Renal cortical epithelial cell (primary cell): ENCODE measurements at places on chromosomes 13 and 19.
A peak's percentile ranks its signal among the peaks of the same experiment; 100 is the strongest.

- DNase-seq = no peak
These were observed 1.4 kb upstream of the CIC start for GRCh38 chr19:42267644-42268141.

DNA sequence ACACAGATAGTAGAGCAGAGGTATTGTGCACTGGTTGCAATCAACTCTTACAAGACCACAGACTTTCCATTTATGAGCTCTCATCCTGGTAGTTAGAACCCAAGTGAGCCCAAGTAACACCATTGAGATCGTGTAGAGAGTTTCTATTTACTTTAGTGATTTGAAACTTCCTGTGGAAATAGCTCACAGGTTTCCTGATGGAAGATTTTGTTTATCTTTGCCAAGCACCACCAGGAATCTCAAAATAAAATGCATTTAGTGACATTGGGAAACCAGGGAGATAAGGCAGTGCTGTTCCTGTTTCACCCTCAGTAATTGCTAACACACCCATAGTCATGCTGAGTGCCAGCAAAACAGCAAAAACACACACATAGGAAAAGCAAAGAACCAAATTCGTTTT lies 102.5 kb downstream of the FLT1 start:
- no peak for DNase-seq

- DNase-seq = peak; percentile 86
These were observed 17.8 kb downstream of the SPC24 start for GRCh38 chr19:11137542-11138384.

- DNase-seq = no peak
These were observed 44.1 kb downstream of the INSR start for GRCh38 chr19:7250057-7250596.

DNA sequence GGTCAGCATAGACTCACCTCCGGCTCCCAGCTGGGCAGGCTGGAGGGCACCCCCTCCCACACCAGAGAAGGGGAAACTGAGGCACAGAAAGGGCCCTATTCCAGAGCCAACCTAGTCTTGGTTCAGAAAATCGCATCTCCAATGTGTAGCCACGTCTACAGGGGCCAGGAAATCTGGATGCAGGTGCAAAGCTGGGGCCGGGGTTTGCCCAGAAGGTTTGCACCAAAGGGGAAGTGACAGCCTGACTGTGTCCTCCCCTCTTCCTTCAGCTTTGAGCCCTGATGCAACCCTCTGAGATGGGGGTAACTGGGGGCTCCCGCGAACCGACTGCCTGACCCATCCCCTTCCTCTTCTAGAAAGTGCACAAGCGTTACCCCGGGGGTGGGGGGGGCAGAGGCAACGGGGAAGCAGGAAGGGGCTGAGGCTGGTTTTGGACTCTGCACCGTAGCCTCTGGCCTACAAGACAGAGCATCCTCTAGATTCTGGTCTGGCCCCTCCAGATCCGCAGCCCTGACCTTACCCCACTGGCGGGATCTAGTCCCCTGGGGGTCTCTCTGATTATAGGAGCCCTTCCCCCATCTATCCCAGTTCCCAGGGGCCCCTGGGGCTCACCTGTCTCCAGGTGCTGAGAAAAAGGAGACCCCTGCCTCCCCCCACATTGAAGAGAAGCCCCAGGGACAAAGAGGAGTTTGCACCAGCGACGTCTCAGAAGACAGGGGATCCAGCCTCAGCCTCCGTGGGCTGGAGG lies 1.1 kb upstream of the ONECUT3 start:
- no peak for DNase-seq

DNA sequence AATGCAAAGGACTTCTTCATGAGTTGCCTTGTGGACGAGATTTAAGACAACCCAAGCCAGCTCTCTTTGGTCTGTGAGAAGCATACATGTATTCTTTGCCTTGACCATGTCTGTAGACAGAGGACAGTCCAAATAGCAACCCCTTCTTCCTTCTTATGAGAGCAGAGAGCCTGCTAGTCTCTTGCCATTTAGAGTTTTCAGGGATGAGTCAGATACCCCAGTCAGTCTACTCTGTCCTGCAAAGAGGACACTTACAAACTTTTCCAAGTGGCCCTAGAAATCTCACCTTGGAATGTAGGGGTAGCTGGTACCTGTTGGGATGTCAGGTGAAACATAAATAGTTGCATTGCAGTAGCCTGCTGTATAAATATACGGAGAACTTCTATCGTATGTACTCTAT lies 36.7 kb downstream of the DNAJC3 start:
- DNase-seq = no peak

- no peak for DNase-seq
These were observed 1244.5 kb downstream of the PCDH9 start for GRCh38 chr13:65985612-65986011.

DNA sequence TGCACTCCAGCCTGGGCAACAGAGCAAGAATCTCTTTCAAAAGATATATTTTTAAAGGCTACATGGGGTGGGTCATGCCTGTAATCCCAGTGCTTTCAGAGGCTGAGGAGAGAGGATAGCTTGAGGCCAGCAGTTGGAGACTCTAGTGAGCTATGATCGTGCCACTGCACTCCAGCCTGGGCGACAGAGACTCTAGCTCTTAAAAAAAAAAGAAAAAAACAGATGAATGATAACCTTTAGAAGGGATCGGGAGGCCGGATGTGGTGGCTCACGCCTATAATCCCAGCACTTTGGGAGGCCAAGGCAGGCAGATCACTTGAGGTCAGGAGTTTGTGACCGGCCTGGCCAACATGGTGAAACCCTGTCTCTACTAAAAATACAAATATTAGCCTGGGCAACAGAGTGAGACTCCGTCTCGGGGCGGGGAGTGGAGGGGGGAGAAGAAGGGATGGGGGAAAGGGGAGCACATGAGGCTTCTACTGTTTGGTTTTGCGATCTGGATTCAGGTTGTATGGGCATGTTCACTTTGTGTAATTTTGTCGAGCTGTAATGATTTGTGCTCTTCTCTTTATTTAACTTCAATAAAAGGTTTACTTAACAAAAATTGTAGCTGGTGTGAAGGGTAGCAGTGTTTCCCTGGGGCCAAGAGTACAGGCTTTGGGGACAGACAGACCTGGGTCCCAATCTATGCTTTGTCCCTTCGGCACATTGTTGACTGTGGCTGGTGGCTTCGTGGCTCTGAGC lies 1.1 kb upstream of the PSMC4 start:
- DNase-seq = no peak

DNA sequence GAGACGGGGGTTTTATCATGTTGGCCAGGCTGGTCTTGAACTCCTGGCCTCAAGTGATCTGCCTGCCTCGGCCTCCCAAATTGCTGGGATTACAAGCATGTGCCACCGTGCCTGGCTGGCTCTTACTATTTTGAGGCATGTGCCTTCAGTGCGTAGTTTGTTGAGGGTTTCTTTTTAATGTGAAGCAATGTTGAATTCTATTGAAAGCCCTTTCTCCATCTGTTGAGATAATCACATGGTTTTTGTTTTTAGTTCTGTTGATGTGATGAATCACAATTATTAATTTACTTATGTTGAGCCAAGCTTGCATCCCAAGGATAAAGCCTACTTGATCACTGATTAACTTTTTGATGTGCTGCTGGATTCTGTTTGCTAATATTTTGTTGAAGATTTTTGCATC lies 290.9 kb downstream of the KCNRG start:
- peak; percentile 18 for DNase-seq

DNA sequence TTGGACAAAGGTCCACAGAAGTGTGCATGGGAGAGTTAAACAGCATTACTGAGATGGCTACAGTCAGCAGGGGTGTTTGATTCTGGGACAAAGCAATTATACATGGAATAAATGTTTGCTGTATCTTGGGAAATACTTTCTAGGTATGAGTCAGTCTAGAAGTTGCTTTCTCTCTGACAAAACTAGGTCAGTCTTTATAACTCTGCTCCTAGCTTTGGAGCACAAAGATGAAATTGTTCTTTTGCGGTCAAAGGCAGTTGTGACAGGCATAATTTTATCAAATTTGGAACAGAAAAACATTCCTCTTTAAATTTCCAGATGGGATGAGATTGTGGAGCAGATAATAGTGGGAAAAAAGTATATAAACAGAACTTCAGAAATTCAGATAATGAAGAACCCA lies 1045.4 kb upstream of the MIR17HG start:
- DNase-seq = peak; percentile 68

- DNase-seq = peak; percentile 93
These were observed 7.7 kb downstream of the KDM4B start for GRCh38 chr19:4976401-4977298.

GRCh38 chr19:45765702-45766295 lies 3.3 kb downstream of the SIX5 start:
- DNase-seq = no peak

DNA sequence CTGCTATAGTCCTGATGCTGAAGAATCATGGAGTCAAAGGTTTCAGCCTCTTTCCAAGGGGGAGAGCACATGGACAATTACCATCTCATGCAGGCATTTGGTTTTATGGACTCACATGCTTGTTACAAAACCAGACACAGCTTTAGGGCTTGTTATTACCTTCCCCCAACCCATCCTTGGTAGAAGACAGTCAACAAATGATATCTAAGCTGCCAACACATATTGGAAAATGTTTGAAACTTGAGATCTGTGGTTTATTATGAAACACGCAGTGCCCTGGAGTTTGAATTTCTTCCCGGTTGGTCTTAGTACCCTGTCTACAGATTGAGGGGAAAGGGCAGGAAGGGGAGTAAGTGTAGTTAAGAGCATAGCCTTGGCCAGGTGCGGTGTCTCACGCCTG lies 12.5 kb upstream of the CYP2A6 start:
- peak; percentile 11 for DNase-seq

GRCh38 chr19:18253716-18254115 lies 20.5 kb downstream of the IQCN start:
- DNase-seq = peak; percentile 74

DNA sequence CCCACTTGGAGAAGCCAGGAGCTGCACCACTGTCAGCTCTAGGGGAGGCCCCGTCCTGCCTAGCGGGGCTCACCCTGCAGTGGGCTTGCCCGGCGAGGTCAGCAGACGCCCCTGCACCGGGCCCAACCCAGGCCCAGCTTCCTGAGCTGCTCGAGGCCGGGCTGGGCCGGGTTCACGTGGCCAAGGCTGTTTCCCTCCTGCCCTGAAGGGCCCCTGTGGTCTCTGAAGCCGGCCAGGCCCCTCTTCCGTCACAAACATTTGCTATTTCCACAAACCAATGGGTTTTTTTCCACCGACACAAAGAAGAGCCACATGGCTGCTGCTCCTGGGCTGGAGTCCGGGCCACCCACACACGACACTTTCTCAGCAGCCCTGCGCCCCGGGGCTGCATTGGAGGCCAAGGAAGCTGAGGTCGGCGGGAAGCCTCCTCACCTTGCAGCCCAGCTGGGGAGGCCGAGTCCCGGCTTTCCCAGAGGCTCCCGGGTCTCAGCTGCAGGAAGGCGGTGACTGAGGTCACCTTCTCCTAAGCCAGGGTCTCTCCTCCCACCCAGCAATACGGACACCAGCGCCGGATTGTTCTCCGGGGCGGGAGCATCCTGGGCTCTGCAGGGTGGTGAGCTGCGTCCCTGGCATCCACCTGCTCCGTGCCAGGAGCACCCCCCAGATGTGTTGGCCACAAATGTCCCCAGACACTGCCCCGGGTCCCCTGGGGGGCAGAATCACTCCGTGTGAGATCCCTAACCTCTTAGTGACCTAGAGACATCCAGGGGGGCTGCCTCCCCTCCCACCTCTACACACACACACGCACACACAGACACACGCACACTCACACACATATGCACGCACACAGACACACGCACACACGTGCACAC lies 80.5 kb downstream of the GADD45B start:
- no peak for DNase-seq

DNA sequence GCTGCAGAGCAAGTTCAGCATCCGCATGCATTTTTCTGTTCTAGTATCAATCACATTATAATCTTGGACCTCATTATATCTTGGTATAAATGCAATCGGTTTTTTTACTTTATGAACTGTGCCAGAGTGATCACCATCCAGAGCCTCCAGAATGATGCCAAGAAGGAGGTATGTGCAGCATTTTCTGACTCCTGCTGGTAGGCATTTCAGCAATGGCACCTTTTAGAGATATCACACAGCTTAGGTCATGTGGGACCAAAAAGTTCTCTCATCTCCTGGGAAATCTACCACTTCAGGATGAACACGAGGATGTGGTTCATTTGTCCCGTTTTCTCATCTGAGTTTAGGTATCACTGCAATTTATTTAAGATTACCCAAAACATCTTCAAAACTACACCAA lies 220.4 kb downstream of the VWA8 start:
- DNase-seq = no peak

GRCh38 chr13:27679396-27679795 lies 57.7 kb downstream of the POLR1D start:
- no peak for DNase-seq

DNA sequence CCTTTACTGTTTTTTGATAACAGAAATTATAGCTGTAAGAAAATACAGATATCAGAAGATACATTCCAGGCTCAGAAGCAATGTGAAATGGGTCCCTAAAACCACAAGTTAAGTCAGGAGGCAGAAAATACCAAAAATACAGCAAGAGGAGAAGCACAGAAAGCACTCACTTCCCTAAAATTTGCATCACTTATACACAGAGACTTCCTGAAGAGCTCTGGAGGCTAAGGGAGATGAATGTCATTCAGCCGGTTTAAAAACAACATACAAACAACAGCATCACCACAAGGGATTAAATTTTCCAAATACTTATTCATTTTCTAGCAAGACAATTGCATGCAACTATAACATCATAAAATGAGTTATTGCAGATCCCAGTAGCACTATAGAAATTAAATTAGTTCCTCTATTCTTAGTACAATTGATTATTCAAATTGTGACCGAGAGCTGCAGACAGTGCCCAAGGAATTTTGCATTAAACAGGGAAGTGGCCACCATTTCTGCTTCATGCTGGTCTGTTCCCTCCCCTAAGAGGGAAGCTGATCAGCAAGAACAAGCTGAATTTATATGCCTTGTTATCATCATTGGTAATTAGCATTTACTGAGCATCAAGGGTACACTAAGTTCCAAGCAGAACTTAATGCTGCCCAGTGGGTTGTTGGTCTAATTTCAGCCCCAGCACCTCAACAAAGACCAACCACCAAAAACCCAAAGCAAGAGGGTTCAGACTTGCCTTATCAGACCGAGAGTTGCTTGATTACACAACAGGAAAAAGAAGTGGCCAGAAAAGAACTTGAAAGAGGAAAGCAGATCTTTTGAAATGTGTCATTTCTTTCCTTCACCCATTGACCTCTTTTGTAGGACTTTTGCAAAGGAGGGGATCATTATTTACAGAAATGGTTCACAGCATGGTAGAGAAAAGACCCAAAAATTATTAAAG lies 140.7 kb downstream of the KCTD12 start:
- DNase-seq = no peak

DNA sequence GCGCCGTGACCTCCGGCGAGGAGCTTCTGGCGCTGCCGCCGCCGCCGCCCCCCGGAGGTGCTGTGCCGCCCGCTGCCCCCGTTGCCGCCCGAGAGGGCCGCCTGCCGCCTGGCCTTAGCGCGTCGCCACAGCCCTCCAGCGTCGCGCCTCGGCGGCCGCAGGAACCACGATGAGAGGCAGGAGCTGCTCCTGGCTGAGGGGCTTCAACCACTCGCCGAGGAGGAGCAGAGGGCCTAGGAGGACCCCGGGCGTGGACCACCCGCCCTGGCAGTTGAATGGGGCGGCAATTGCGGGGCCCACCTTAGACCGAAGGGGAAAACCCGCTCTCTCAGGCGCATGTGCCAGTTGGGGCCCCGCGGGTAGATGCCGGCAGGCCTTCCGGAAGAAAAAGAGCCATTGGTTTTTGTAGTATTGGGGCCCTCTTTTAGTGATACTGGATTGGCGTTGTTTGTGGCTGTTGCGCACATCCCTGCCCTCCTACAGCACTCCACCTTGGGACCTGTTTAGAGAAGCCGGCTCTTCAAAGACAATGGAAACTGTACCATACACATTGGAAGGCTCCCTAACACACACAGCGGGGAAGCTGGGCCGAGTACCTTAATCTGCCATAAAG lies 4.8 kb downstream of the PDX1 start:
- DNase-seq = no peak
